Smooth muscle cell of the brain vasculature (primary cell): ENCODE measurements at places on chromosomes 1 and 21.
A peak's percentile ranks its signal among the peaks of the same experiment; 100 is the strongest.

DNA sequence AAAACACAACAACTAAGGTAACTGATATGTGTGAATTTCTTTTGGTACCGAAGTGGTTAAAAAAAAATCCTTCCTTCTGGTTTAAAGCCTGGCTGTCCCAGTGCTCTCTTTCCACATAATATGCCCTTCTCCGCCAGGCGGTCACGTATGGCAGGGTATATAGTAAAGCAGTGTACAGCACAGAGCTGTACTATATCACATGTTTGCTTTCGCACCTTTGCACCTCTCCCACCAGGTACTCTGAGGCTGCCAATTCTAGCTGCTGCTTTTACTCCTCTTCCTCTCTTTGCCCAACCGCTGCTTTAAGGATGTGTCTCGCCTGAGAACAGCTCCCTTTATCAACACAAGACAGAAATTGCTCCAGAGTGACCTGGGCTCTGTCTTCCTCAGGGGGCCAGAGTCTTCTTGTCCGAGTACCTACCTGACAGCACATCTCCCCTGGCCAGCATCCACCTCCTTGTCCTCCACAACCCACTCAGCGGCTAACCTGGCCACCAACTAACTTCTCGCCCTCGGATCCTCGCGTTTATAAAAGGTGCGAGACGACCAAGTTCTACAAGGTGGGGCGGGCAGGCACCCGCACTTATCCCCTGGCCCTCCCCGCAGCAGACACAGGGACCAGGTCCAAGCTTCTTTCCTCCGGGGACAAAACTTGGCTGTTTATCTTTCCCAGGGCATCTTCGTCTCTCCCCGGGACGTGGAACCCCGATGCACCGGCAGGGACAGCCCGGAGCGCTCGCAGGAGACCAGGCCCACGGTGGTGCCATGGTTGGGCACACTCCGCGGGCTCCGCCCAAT, 1.6 kb downstream of the COLGALT2 start:
- DNase-seq, result no peak

- no peak for DNase-seq
These were observed 13.2 kb upstream of the A3GALT2 start for GRCh38 chr1:33334081-33334552.

GRCh38 chr1:198606020-198606438, 32.8 kb upstream of the PTPRC start:
- peak; percentile 44 for DNase-seq

GRCh38 chr1:33548721-33549120, 76.3 kb downstream of the ZSCAN20 start:
- no peak for DNase-seq

DNA sequence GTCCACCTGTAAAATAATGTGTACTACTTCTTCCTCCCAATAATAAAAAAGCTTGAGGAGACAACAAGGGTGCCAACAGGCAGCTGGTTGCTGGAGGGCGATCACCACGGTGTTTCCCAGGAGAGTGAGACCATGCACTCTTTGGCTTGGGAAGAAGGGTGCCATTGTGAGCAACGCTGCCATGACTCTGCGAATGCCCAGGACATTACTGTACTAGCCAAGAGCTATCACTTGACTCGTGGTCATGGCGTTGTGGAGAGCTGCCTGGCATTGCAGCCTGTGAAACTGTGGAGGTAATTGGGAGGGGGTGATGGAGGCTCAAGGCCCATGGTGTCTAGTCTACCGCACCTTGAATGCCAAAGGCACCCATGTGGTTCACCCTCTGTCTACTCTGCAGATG, 14.6 kb upstream of the PRMT2 start:
- no peak for DNase-seq

GRCh38 chr1:60637651-60638050, 444.7 kb upstream of the NFIA start:
- DNase-seq, result no peak

DNA sequence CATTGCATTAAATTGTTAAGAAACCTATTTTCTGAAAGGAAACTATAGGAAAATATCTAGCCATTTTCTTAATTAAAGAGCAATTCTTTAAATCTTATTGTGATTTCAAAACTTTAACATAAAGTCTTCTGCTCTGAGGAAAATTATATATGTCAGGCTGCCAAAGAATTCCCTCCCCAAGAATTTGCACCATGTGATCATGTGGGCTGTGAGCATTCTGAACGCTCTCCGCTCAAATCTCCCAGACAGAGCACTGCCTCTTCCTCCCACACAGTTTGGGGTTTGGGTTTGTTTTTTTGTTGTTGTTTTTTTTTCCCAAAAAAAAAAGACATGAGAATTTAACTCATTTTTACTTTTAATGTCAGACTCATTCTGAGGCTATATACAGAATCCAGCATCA, 155.9 kb upstream of the PALMD start:
- DNase-seq, result no peak

GRCh38 chr1:2472561-2473177, 3.4 kb upstream of the PLCH2 start:
- no peak for DNase-seq

GRCh38 chr1:30704271-30704670, 19.1 kb downstream of the MATN1 start:
- DNase-seq, result no peak

DNA sequence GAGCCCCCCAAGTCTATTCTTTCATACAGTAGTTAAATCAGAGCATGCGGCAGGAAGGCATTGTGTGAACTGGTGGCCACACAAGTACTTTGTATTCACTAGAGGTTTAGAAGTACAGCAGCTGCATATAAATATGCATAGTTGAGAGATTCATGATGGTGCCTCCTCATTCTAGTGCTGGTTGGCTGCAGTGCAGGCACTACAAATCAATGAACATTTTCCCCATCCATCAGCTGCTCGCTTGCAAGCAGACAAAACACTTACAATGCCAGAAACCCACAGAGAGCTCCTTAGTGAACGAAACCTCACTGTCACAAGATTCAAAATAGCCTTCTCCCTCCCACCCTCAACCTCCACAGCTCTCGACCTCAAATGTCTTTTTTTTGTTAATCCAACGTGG, 726.2 kb downstream of the USP25 start:
- no peak for DNase-seq

DNA sequence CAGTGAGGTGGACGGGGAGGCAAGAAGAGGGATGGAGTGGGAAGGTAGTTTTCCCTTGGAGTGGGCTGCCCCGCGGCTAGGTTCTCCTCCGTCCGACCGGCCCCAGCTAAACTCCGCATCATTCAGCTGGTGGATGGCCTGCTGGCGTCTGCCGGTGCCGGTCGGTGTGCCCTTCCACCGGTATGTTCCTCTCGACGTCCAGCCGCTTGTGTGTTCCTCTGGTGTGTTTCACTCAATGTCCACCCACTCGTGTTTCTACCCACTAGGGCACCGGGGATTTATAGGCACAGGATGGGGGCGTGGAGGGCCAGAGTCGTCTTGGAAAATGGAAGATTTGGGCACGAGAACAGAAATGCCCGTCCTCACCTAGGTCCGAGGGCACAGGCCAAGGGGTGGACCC, 931.7 kb upstream of the B3GALT2 start:
- no peak for DNase-seq

- no peak for DNase-seq
These were observed 21.5 kb upstream of the ENAH start for GRCh38 chr1:225674381-225674780.

GRCh38 chr1:166511761-166512160, 327.5 kb upstream of the POGK start:
- DNase-seq, result no peak

DNA sequence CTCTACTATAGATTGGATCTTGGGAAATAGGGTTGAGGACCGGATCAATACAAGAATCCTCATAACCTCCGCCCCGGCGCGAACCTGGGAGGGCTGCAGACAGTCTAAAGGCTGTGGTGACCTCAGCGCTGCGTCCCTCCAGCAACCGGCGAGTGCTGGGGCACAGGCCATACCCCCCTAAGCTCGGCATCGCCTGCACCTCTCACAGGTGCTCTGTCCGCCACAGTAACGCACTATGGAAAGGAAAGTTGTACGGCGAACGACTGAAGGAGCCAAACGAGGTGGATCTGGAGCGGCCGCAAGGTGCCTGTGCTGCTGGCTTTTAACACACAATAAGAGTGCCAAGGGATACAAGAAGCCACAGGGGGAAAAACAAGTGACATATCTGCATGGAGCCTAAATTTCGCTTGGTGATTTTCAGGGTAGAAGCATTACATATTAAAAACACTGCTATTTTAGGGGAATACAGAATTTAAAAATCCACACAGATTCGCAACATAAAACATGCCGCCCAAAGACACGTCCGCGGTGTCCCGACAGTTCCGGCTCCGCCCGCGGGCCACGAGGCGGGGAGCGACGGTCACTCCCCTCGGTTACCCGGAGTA, 1.4 kb upstream of the RBM15 start:
- DNase-seq, result no peak
